ENCODE measurements at places on chromosomes 16 and 17. TPM values are rescaled to one million over a fixed set of nuclear protein-coding genes. Genes with fewer than 3 reads are reported as not detected.

The FOXF1 gene
- total RNA-seq: not detected

The KRTAP4-6 gene
- not detected for total RNA-seq

The TERB1 gene
- total RNA-seq: not detected

The CA7 gene
- not detected for total RNA-seq

The DNASE1 gene
- 4.3 TPM for total RNA-seq

The SOST gene
- not detected for total RNA-seq

The FBXL20 gene
- total RNA-seq: 7.3 TPM

The OTOP2 gene
- total RNA-seq: not detected

The KRT24 gene
- not detected for total RNA-seq

The TBX21 gene
- 0.19 TPM for total RNA-seq

The MT1E gene
- 0.69 TPM for total RNA-seq

The MYO15A gene
- 0.71 TPM for total RNA-seq

The HS3ST2 gene
- total RNA-seq: not detected

The GP1BA gene
- total RNA-seq: not detected

The ADGRG3 gene
- 0.95 TPM for total RNA-seq

The KRT33B gene
- total RNA-seq: not detected

The PRCD gene
- not detected for total RNA-seq

The HSD17B1 gene
- 1.2 TPM for total RNA-seq

The RBL2 gene
- total RNA-seq: 12.0 TPM

The CDH1 gene
- total RNA-seq: 4.2 TPM

The HS3ST6 gene
- total RNA-seq: 1.4 TPM

The DPEP2NB gene
- not detected for total RNA-seq

The RDM1 gene
- 2.6 TPM for total RNA-seq

The ENO3 gene
- total RNA-seq: 52.1 TPM

The OR1F1 gene
- 0.18 TPM for total RNA-seq

All from A549 treated with GW870086 at 1 μM for 4 hours (cell line).